Left renal pelvis (tissue), 4 donors: ENCODE measurements at places on chromosomes 16 and 17.

DNA sequence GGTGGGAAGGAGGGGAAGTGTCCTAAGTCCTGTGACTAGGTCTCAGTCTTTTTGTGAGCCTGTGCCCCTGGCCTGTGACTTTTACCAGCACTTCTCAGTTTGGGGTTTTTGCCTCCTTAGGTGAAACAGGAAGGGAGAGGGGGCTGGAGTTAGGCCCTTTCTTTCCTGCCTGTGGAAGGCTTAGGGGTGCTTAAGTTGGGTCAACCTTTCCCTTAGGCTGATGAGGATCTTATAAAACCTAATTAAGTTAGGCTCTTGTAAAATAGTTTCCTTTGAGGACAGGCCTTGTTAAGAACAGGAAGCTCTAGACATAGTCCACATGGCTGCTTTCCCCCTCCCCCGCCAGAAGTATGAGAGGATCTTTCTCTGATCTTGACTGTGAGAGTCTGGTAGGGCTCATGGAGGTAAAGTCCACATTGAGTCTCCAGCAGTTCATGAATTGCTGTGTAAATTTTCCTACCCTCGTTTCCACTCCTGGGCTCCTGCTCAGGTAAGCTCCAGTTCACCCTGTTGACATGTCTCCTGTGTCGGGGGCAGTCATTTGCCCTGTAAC, 17.0 kb upstream of the DNASE1 start:
- no peak for DNase-seq

- no peak for DNase-seq
Measured at GRCh38 chr16:3152027-3152276, 17.1 kb downstream of the ZNF213 start.

- DNase-seq: no peak
Measured at GRCh38 chr17:17508019-17508535, 11.9 kb upstream of the RASD1 start.

DNA sequence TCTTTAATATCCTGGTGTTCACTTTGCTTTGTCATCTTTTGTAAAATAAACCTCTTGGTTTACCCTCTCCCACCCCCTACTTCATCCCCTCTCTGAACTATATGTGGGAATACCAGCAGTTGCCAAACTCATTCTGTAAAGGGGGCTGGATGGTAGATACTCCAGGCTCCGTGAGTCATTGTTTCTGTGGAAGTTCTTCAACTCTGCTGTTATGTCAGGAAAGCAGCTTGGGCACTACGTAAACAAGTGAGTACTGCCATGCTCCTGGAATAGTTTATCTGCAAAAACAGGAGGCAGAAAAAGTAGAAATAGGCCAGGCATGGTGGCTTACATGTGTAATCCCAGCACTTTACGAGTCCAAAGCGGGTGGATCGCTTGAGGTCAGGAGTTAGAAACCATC, 17.6 kb downstream of the MVP start:
- no peak for DNase-seq

GRCh38 chr17:2075336-2076086, 20.6 kb downstream of the HIC1 start:
- no peak for DNase-seq

DNA sequence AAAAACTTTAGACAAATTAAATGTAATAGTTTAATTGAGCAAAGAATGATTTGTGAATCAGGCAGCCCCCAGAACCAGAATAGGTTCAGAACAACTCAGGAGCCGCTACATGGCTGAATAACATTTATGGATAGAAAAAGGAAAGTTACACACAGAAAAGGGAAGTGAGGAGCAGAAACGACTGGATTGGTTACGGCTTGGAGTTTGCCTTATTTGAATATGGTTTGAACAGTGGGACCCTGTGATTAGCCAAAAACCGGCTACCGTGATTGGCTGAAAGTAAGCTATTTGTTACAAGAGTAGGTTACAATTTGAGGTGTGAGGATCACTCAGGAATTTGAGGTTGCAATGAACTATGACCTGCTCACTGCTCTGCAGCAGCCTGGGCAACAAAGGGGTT, 1139.8 kb downstream of the CDH11 start:
- DNase-seq: no peak

DNA sequence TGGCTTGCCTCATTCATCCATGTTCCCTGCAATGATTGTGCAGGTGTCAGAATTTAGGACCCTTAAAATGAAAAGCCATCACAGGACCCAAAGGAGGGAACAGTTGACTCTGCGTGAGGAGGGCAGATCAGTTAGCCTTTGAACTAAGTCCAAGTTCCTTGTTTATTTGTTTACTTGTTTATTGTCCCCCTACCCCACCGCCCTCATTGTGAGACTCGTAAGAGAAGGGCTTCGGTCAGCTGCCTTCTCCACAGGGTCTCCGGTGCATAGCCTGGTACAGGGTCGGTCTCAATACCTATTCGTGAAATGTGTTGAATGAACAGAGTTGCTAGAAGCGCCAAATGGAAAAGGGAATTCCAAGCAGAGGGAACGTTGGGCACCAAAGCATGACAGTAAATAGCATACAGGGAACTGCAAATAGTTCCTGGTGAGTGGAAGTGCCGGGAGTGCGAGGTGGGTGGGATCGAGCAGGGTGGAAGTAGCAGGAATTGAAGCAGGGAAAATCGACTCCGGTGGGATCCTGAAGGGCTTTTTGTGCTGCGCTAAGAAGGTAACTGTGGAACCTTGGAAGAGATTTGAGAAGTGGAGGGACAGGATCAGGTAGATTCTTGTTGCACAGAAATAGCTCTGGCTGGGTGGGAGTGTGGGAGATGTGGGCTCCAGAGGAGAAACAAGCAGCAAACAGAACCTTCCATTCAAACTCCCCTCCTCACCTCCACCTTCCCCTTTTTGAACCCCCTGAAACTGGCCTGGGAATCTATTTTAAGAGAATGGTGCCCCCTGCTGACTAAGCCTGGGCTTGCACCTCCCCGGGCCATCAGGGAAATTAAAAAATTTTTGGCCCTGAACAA, 12.7 kb downstream of the SLC35B1 start:
- DNase-seq: no peak

DNA sequence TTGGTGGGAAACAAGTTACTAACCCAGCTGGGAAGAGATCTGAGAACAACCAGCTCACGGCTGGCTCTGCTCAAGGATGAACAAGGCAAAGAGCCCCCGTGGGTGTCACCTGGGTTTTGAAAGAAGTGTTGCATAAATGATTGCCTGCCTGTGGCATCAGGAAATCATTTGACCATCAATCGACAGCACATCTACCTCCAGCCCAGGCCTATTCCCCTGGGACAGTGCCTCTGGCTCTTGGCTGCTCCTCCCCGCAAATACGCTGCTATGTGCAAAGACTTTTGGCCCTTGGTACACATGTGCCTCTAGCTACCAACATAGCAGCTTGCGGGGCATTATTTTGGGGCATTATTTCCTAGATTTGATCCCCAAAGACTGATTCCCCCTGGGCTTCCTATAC, 39.4 kb upstream of the SMPD3 start:
- DNase-seq: no peak

DNA sequence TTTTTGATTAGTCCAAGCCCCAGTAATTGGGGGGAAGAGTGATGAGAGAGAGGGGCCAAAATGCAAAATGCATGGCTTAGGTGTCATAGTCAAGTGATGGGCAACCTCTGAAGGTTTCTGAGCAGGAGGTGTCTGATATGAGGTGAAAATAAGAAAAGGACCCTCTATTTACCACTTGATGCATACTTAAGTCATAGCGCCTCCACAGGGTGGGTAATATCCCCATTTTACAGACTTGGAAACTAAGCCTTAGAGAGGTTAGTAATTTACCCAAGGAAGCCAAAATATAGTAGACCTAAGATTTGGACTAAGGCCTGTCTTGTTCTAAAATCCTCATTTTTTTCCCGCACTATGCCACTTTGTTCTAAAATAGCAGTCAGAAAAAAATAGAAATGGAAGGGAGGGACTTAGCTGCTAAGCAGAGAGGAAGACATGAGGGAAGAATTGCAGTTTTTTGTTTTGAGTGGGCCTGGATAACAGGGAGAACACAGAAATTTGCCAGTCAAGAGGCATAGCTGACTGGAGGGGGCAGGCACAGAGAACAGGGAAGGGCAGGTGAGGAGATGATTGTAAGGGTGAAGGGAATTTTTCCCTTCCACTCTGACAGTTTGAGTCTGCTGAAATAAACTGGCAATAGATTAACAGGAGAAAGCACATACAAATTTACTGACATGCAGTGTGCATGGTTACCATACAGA, 2.3 kb upstream of the GRB2 start:
- DNase-seq: no peak

- DNase-seq: no peak
Measured at GRCh38 chr16:56493126-56493525, 26.7 kb downstream of the BBS2 start.

DNA sequence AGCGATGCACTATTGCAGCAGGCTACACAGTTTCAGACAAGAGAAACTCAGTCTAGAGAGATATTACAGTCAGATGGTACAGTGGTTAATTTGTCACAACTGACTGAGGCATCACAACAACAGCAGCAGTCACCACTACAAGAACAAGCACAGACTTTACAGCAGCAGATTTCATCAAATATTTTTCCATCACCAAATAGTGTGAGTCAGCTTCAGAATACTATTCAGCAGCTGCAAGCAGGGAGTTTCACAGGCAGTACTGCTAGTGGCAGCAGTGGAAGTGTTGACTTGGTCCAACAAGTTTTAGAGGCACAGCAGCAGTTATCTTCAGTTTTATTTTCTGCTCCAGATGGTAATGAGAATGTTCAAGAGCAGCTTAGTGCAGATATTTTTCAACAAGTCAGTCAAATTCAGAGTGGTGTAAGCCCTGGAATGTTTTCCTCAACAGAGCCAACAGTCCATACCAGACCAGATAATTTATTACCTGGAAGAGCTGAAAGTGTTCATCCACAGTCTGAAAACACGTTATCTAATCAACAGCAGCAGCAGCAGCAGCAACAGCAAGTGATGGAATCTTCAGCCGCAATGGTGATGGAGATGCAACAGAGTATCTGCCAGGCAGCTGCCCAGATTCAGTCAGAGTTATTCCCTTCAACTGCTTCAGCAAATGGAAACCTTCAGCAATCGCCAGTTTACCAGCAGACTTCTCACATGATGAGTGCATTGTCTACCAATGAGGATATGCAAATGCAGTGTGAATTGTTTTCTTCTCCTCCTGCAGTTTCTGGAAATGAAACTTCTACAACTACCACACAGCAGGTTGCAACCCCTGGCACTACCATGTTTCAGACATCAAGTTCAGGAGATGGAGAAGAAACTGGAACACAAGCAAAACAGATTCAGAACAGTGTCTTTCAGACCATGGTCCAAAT, 34.1 kb downstream of the NQO1 start:
- DNase-seq: no peak

- no peak for DNase-seq
Measured at GRCh38 chr17:56486732-56487131, 106.8 kb upstream of the NOG start.

- DNase-seq: no peak
Measured at GRCh38 chr17:9223531-9223930, 202.2 kb downstream of the NTN1 start.

DNA sequence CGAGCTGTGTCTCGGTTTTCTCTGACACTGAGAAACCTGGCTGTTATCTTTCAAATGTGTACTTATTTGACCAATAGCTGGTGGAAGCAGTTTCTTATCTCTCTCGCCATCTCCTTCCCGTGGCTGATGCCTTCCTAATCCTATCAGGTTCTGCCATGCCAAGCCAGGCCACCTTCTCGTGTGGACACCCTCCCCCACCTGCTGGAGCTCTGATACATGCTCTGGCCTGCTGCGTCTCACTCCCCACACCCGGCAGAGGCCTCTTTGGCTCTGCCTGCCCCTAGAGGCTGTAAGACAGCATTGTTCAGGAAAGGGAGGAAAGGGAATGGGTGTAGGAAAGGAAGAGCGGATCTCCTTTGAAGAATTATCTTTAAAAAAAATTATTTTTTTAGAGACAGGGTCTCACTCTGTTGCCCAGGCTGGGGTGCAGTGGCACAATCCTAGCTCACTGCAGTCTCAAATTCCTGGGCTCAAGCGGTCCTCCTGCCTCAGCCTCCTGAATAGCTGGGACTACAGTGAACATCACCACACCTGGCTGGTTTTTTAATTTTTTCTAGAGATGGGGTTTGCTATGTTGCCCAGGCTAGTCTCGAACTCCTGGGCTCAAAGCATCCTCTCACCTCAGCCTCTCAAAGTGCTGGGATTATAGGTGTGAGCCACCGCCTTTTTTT, 7.5 kb upstream of the ARMC5 start:
- DNase-seq: no peak

DNA sequence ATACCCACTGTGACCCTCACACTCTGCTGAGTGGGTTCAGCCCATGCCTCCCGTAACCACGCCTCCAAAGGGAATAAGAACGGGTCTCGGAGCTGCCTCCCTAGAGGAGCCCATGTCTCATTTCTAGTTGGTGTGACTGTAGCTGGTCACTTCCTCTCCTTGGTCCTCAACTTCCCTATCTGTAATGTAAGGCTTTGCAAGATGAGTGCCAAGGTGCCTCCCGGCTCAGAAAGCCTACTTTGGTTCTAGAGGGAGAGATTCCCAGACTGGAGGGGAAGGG, 20.8 kb downstream of the C16orf74 start:
- DNase-seq: no peak

GRCh38 chr16:10932959-10933710, 9.1 kb downstream of the DEXI start:
- no peak for DNase-seq

GRCh38 chr17:65823713-65824112, 262.3 kb upstream of the AXIN2 start:
- no peak for DNase-seq

GRCh38 chr17:74690409-74690825, 22.3 kb downstream of the CD300LF start:
- no peak for DNase-seq
